Vein endothelial cell (primary cell): ENCODE measurements at places on chromosomes 7 and 10. TPM values are rescaled to one million over a fixed set of nuclear protein-coding genes. Genes with fewer than 3 reads are reported as not detected.

Gene ADCY1
- total RNA-seq = 0.33 and 0.67 TPM in 2 replicates

Gene PRPS1L1
- total RNA-seq = not detected in 2 replicates

Gene DRGX
- not detected in 2 replicates for total RNA-seq

Gene PHKG1
- total RNA-seq = 0.19 and 0.33 TPM in 2 replicates

Gene SAMD8
- total RNA-seq = 31.7 and 32.8 TPM in 2 replicates

Gene GPR37
- 0.76 and 4.2 TPM in 2 replicates for total RNA-seq

Gene KLF14
- not detected in 2 replicates for total RNA-seq

Gene SPDYE9
- not detected in 2 replicates for total RNA-seq

Gene IPMK
- 9.8 and 14.9 TPM in 2 replicates for total RNA-seq

Gene HYAL4
- total RNA-seq = 0.86 and 0.98 TPM in 2 replicates

Gene GNAI1
- 22.5 and 25.5 TPM in 2 replicates for total RNA-seq

Gene TAC1
- total RNA-seq = not detected in 2 replicates

Gene EPO
- total RNA-seq = not detected in 2 replicates

Gene SNX10
- total RNA-seq = 0.65 and 2.3 TPM in 2 replicates

Gene DMBT1
- not detected in 2 replicates for total RNA-seq

Gene FXYD4
- not detected in 2 replicates for total RNA-seq

Gene ZNF138
- 6.0 and 6.2 TPM in 2 replicates for total RNA-seq

Gene RELN
- 59.3 and 137 TPM in 2 replicates for total RNA-seq

Gene EFCAB10
- 0.29 TPM in 1 of 2 replicates, not detected in the other for total RNA-seq

Gene PDLIM1
- total RNA-seq = 63.7 and 109 TPM in 2 replicates

Gene CALML3
- not detected in 2 replicates for total RNA-seq

Gene EN2
- total RNA-seq = under 0.01 TPM in 1 of 2 replicates, not detected in the other

Gene BLOC1S2
- total RNA-seq = 42.1 and 48.4 TPM in 2 replicates

Gene SERPINE1
- total RNA-seq = 2,259 and 4,238 TPM in 2 replicates

Gene ACTR3C
- 0.67 and 2.0 TPM in 2 replicates for total RNA-seq

Gene ADCYAP1R1
- 0.19 and 0.33 TPM in 2 replicates for total RNA-seq

Gene LDB3
- total RNA-seq = not detected in 2 replicates

Gene PKD2L1
- total RNA-seq = not detected in 2 replicates

Gene MLXIPL
- not detected in 2 replicates for total RNA-seq

Gene PAPOLB
- total RNA-seq = 0.10 TPM in 1 of 2 replicates, not detected in the other

Gene SGCE
- 59.4 and 73.9 TPM in 2 replicates for total RNA-seq

Gene TSPAN15
- 136 and 191 TPM in 2 replicates for total RNA-seq

Gene NPY4R2
- not detected in 2 replicates for total RNA-seq

Gene MYH16
- total RNA-seq = 0.33 and 0.38 TPM in 2 replicates

Gene FBXO24
- 0.19 and 0.65 TPM in 2 replicates for total RNA-seq

Gene ATP5MK
- 206 and 267 TPM in 2 replicates for total RNA-seq

Gene NMT2
- total RNA-seq = 77.2 and 101 TPM in 2 replicates
